H1 (cell line): ENCODE measurements at places on chromosomes 3 and 15.
A peak's percentile ranks its signal among the peaks of the same experiment; 100 is the strongest.

DNA sequence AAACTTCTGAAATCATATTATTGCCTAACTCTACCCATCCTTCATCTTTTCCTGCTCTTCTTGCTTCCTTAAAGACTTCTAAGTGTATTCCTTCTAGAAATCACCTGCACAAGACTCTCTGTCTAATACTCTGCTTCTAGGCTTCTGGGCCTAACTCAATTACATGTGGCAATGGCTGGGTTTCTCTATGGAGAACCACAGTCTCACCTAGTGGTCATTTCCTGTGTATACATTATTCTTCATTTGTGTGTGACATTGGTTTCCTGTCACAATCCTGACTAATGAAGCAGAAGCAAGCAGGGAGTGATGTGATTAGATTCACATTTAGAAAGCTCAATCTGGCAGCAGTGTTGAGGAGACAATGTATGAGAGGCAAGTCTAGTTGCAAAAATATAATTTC lies 16.9 kb upstream of the CLDN1 start:
- DNase-seq, result no peak

DNA sequence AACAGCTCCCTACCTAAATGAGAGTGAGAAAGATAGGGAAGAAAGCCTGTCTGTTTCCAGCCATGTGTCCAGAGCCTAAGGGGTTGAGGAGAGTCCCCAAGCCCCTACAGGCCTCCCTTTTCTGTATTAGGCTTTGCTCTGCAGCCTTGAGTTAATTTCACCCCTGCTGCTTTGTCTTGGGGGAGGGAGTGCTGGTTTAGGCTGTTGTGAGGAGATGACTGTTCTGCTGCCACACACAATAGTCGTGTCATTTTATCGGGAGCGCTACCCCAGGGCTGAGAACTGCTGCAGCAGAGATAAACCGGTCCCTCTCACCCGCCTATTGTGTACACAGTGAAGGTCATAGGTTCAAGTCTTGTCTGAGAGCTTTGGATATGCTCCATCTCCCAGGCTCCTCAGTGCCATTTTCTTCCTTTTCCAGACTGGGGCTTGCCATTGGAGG lies 1.4 kb downstream of the ZNF609 start:
- no peak for DNase-seq

DNA sequence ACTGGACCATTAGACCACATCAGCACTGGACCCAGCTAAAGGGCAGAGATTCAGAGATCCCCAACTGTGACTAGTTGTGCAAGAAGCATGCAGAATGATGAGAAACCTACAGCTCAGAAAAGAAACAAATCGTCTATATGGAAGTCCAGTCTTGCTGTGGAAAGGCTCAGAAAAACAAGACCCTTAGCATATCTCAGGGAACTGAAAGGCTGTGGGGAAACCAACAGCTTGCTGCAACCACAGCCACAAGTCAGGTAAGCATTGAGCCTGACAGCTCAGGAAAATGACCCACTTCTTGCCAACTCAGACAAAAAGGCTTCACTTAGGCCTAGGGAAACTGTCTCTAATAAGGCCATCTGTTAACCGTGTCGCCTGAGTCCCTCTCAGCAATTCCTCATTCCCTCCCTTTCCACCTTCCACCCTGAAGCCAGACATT lies 145.6 kb downstream of the LSAMP start:
- no peak for DNase-seq

DNA sequence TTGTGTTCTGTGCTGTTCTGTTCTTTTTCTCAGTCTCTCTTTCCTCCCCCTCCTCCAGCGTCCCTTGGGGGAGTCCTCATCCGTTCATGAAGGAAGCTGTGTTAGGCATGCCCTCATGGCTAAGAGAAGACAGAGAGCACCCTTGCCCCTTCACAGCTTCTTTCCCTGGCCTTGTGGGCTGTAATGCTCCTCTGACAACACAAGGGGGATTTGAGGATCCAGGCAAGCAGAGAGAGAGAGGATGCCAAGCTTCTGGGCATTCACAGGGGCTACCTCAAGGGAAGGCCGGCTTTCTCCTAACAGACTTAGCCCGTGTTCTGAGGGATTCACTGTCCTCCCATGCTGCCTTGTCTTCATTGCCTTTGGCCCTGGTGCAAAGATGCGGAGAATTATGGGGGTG lies 389.5 kb downstream of the LRTM1 start:
- DNase-seq, result peak; percentile 19

- no peak for DNase-seq
Measured at GRCh38 chr3:136671921-136672320, 80.3 kb downstream of the STAG1 start.

GRCh38 chr15:28125673-28126651 lies 26.8 kb upstream of the OCA2 start:
- DNase-seq, result no peak

GRCh38 chr3:186990277-186990676 lies 60.0 kb downstream of the ST6GAL1 start:
- no peak for DNase-seq

GRCh38 chr3:159130108-159130507 lies 328.3 kb downstream of the MFSD1 start:
- DNase-seq, result peak; percentile 5
